Kidney epithelial cell (primary cell): ENCODE measurements at places on chromosomes 1 and 21.
A peak's percentile ranks its signal among the peaks of the same experiment; 100 is the strongest.

- no peak for DNase-seq
Observed at GRCh38 chr1:190453550-190453949, 24.1 kb downstream of the BRINP3 start.

GRCh38 chr21:41530366-41530765 lies 22.4 kb upstream of the TMPRSS2 start:
- no peak for DNase-seq

DNA sequence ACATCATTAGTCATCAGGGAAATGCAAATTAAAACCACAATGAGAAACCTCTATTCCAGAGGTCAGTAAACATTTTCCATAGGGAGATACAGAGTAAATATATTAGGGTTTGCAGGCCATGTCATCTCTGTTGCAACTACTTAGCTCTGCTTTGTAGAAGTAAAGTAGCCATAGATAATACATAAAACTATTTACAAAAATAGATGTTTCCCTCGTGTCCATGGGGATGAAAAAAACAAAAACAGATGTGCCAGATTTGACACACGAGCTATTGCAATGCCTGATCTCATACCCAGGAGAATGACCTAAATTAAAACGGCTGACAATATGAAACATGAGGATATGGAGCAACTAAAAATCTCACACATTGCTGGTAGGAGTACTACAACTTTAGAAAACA lies 17.3 kb downstream of the LTN1 start:
- DNase-seq, result no peak

GRCh38 chr1:58573138-58573537 lies 3.9 kb downstream of the TACSTD2 start:
- no peak for DNase-seq

- no peak for DNase-seq
Observed at GRCh38 chr1:184330875-184331274, 56.0 kb upstream of the C1orf21 start.

- no peak for DNase-seq
Observed at GRCh38 chr1:66359815-66360214, 174.1 kb upstream of the SGIP1 start.

DNA sequence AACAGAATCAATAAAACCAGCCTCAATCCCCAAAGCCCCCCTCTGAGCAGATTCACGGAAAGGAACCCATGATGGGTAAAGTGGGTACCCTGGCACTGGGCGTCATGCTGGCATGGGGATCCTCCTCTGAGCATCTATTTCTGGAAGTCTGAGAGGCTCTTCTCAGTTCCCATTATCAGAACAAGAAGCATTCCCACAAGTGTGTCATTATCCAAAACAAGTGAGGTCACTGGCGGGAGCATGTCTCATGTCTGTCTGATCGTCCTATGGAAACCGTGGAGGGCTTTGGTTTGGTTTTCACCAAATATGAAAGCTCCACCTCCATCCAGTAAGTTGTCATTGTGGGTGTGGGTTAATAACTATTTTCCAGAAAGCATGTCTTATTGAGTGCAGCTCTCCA lies 70.7 kb downstream of the PGM1 start:
- DNase-seq, result no peak

DNA sequence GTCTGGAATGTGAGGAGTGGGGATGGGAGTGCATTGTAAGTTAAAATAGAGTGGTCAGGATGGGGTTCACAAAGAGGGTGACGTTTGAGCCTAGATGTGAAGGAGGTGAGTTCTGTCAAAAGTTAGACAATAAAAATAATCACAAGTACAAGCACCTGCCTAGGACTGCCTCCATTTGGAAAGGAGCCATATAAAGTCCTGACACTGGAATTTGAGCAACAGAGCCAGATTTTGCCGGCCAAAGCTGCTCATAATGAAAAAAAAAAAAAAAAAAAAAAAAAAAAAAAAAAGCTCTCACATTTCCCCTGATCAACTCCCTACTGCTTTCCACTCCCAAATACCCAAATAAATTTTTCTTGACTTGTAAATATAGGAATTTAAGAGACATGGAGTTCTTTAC lies 4.1 kb downstream of the PALMD start:
- DNase-seq, result no peak

DNA sequence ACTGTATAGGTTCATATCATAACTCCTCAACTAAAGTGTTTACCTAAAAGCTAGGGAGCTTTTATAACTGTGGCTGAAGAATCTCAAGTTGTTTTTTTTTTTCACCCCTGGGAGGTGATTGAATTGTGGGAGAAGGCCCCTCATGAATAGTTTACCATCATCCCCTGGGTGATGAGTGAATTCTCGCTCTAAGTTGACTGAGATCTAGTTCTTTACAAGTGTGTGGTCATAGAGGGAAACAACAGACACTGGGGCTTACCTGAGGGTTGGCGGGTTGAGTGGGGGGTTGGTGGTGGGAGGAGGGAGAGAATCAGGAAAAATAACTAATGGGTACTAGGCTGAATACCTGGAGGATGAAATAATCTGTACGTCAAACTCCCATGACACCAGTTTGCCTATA lies 7.9 kb upstream of the ZSCAN20 start:
- no peak for DNase-seq

- DNase-seq, result no peak
Observed at GRCh38 chr1:29324202-29324601, 87.9 kb downstream of the PTPRU start.

DNA sequence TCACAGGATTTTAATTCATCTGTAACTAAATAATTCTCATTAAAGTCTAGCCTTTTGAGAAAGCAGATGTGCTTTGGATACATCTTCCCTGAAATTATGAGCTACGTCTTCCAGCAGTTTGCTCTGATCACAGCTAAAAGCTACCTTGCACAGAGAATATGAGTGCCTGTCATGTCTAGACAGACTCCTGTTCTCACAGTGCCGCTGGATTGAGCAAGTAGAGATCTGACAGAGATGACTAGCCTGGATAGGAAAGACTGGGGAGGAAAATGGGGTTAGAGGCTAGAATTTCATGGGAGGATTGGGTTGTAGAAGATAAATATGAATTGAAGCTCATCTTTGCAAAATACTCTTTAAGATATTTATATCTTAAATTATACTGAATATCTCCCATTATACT lies 24.1 kb downstream of the CEPT1 start:
- no peak for DNase-seq

- no peak for DNase-seq
Observed at GRCh38 chr1:230248889-230249270, 177.3 kb downstream of the PGBD5 start.

DNA sequence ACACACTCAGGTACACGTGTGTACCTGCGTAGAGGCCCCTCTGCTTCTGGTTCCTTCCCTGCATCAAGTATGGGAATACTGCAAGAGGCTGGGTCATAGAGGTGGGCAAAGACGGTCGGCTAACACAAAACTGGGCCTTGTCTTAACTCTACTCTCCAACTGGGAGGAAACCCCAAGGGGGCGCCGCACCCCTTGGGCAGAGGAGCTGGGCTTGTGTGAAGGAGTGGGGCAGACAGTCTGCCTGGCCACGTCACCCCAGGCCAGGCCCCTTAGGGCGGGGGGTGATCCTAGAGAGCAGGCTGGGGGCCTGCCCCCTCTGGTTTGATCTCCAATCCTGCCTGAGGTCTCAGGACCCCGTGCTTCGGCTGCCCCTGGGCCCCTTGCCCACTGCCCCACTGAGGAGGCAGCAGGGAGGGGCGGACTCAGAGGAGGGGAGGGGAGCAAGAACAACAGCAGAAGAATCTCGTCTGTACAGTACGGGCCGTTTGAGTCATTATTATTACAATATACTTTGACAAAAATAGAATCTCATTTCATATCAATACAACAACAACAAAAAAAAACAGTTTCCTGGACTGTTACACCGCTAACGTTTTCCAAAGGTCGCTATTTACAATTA lies 34.7 kb downstream of the MEF2D start:
- DNase-seq, result no peak

- no peak for DNase-seq
Observed at GRCh38 chr1:18575620-18576019, 55.0 kb upstream of the PAX7 start.

DNA sequence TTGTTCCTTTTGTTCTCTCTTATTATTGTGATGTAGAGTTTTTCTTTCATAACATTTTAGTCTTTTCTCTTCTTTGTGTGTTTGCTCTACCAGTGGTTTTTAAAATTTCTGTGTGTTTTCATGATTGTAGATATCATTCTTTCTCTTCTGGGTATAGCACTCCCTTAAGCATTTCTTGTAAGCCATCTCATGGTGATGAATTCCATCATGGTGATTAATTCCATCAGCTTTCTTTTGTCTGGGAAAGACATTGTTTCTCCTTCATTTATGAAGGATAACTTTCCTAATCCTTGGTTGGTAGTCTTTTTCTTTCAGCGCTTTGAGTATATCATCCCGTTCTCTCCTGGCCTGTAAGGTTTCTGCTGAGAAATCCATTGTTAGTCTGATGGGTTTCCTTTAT lies 22.7 kb downstream of the CD55 start:
- no peak for DNase-seq

- DNase-seq, result no peak
Observed at GRCh38 chr1:156808186-156809030, 8.2 kb downstream of the SH2D2A start.

DNA sequence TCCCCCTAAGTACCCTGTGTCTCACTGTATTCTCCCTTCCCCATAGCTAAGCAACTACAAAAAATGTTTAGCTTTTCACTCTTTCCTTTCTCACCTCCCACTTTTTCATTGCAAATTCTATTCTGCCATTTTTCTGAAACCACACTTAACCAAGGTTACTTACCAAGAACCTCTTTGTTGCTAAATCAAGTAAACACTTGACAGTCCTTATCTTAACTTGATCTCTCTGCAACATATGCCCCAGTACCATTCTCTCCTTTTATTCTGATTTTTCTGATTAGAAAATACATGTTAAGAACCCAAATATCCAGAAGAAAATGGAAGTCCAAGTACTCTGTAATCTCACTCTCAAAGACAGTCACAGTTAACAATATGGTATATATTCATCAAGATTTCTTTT lies 16.0 kb downstream of the EVI5 start:
- DNase-seq, result no peak

DNA sequence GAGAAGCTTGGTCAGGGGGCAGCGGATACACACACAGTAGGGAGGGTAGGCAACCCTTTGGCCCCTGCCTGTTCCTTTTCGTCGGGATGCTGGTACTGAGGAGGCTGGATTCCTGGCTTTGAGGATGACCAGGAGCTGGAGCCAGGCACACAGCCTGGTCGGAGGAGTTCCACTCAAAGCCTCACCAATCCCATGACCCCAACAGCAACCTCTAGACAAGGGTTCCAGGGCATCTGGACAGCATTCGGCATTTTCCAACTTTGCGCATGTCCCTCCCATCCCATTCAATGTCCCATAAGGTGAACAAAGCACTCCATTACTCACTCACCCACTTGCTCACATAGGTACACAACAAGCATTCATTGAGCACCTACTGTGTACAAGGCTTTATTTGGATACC lies 42.6 kb upstream of the HMGB4 start:
- DNase-seq, result no peak

DNA sequence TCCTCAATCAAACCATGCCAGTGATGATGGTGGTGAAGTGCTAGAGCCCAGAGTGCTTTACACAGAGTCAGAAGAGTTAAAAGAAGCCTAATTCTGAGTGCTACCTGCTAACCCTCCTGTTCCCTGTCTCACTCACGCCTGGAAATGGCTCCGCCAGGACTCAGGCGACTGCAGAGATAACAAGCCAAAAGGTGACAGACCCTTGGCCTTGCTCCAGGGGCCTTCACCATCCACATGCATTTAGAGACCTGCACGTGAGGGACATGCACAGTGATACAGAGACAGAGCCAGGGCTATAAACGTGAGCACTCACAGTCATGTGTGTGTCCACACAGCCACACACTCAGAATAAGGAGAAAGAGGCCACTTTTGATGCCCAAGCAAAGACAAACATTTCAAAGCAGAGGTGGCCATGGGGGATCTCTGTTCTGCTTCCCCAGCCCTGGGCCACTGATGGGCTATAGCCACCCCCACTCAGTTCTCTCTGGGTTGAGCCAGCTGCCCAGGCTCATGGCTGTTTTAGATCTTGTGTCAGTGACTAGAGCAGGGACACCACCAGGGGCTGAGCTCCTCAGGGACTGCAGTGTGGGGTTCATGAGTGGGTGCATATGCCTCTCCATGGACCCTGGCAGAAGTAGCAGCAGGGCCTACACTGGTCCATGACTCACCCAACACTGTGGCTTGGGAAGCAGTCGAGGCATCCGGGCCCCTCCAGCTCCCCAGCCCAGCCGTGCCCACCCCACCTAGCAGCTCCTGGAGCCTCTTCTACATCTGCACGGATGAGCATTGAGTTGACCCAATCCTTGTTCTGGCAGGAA lies 117.2 kb downstream of the EPHB2 start:
- no peak for DNase-seq

GRCh38 chr1:59413327-59413720 lies 116.4 kb downstream of the FGGY start:
- no peak for DNase-seq

- peak; percentile 63 for DNase-seq
Observed at GRCh38 chr1:154730259-154730658, 122.3 kb upstream of the ADAR start.

- DNase-seq, result no peak
Observed at GRCh38 chr1:217053676-217054075, 330.4 kb upstream of the ESRRG start.

DNA sequence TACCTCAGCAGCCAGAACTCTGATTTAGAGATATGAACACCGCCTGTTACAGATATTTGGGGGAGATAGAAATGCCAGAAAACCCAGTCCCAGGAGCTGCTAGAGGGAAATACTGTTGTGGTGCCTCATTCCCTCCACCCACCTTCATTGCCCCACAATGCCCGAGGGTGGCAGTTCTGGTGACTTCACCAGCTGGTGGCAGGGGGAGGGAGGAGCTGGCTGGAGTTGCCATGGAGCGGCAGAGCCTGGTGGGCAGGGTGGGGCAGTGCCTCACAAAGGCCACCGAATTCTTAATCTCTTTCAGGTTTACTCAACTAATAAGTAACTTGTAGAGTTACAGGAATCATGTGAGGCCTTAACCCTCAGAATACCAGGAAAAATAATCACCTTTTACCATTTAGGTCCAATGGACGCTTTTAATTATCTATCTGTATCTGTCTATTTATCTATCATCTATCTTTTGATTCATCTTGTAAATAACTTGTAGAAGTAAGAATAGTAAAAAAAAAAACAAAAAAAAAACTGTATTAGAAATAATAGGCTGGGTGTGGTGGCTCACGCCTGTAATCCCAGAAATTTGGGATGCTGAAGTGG lies 11.7 kb upstream of the S100A11 start:
- DNase-seq, result peak; percentile 81

DNA sequence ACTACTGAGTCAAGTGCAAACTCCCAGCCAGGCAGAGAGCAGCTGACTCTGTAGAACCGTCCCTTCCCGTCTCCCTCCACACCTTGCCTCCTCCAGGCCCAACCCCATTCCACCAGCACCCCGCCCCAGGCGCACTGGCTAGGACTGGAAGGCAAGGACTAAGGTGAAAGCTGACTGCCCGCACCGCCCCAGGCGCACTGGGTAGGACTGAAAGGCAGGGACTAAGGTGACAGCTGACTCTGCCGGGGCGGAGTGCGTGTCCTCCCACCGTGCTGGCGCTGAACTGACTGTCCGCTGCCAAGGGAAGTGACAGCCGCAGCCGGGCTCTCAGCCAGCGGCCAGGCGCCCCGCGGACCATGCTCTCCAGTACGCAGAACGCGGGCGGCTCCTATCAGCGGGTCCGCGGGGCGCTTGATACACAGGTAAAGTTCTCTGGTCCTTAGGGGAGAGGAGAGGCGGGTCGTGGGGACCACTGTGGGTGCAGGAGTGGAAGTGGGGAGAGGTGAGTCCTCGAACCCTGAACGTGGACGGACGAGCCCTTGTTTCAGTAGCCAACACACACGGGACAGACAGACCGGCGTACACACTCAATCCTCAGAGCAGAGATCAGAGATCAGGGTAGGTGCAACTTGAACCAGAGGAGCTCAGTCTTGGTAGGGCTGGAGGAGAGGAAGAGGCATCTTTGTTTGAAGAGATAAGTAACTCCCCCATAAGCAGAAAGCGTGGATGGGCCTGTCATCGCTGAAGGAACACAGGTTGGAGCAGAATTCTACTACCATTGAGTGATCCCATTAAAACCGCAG lies 58.0 kb downstream of the RBM11 start:
- no peak for DNase-seq
